ENCODE measurements at places on chromosomes 13 and 19.

GRCh38 chr13:97429681-97430081 lies 4.3 kb upstream of the RAP2A start:
- no peak for DNase-seq

GRCh38 chr19:18604820-18605159 lies 1.8 kb downstream of the CRLF1 start:
- no peak for DNase-seq

DNA sequence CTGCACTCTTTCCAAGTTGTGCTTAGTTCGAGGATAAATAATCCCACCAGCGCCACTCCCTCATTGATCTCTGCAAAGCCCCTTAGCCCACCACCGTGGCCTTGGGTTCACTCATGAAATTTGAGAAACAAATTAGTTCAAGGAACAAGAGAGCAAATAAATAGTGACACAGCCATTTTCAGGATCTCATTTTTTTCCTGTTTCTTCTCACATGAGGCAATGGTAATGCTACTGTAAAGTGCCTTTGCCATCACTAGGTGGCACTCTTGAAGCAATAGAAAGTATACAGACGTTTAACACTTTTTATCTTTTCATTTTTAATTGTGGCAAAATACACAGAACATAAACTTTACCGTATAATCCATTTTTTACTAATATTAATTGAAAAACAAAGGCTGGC lies 76.8 kb upstream of the ZNF835 start:
- no peak for DNase-seq

GRCh38 chr13:101529422-101529821 lies 76.9 kb downstream of the ITGBL1 start:
- DNase-seq: no peak

DNA sequence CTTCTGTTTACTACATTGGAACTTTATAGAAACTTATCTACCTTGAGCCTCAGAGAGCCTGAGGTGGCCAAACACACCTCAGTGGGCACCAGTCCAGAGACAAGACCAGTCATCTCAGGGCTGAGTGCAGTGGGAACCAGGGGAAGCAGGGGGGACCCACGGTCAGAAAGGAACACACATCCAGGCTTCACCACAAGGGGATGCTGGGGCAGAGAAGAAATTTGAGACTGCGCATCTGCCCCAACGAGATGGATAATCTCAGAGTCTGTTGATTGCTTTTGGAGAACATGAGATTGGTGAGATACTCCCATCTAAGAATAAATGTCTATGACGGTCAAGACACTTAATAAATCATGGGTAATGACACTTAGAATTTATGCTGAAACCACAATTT lies 98.7 kb downstream of the DOCK9 start:
- no peak for DNase-seq
